Thoracic aorta (tissue), 2 donors: ENCODE measurements at places on chromosomes 11 and 22.
A peak's percentile ranks its signal among the peaks of the same experiment; 100 is the strongest.

DNA sequence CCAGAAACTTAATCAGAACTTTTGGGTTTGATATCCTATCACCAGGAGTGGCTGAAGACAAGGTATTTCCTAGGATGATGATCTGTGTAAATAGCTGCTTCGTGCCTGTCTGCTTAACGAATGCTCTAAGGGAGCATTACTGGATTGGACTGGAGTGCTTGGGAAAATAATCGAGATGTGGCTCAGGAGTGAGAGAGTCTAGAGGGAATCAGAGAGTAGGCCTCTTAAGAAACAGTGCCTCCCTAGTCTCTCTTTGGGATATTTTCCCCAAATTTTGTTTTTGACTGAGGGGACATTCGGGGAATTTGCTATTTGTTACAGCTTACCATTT is 2.5 kb downstream of the MAML2 start:
- no peaks in the 10 kb centered on the region for H3K27me3 ChIP-seq
- H3K27ac ChIP-seq: peak overlapping the region; percentile 87
- no peak for DNase-seq
- H3K4me3 ChIP-seq: peak overlapping the region; percentile 98
- peaks cover 40% of the 10 kb centered on the region for H3K4me1 ChIP-seq

DNA sequence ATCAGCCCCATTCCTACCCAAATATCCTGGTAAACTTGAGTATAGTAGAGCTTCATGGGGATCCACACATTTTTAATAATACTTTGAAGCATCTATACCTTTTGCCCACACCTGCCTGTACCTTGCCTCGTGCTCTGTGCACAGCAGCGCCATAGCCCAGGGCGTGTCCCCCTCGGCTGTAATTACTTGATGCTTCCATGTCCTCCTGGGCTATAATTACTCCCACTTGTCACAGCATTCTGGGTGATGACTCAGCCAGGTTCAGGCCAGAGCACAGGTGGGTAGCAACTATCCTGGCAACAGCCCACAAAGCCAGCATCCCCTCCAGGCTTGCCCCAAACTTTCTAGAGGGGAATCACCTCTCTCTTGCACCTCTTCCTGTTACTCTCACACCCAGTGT is 23.7 kb upstream of the SLC36A4 start:
- H3K27me3 ChIP-seq: no peaks in the 10 kb centered on the region
- H3K4me1 ChIP-seq: no peaks in the 10 kb centered on the region
- H3K36me3 ChIP-seq: no peaks in the 10 kb centered on the region
- no peak overlapping the region for H3K27ac ChIP-seq

DNA sequence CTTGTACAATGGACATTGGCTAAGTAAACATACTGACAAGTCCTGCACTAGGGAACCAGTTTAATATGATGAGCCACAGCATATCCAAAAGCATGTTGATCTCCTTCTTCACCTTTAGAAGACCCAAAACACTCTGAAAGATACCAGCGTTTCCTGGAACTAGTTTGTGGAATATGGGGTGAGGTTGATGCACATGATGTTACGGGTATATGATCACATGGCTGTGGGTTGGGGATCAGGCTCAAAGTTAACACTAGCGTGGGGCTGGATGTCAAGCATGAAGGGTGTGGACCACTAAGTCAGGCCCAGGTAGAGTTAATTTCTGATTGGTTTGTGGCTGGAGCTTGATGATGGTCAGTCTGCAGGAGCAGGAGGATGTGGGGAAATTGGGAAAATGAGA is 9.0 kb downstream of the IGLL5 start:
- no peak overlapping the region for H3K27ac ChIP-seq
- no peaks in the 10 kb centered on the region for H3K27me3 ChIP-seq
- no peak overlapping the region for H3K4me3 ChIP-seq
- H3K36me3 ChIP-seq: no peaks in the 10 kb centered on the region
- no peak for DNase-seq
- H3K4me1 ChIP-seq: no peaks in the 10 kb centered on the region

GRCh38 chr11:121482231-121483129 is 29.7 kb upstream of the SORL1-AS1 start:
- no peak overlapping the region for H3K4me3 ChIP-seq
- no peaks in the 10 kb centered on the region for H3K27me3 ChIP-seq
- no peak overlapping the region for H3K27ac ChIP-seq
- no peak for DNase-seq
- no peaks in the 10 kb centered on the region for H3K36me3 ChIP-seq

GRCh38 chr22:33831207-33831606 is 89.1 kb downstream of the LARGE1 start:
- peaks cover 4% of the 10 kb centered on the region for H3K4me1 ChIP-seq
- H3K4me3 ChIP-seq: no peak overlapping the region
- H3K27ac ChIP-seq: no peak overlapping the region
- DNase-seq: no peak
